ENCODE measurements at places on chromosomes 7 and 10.

GRCh38 chr7:151847681-151848081, 29.2 kb downstream of the PRKAG2 start:
- DNase-seq: no peak

DNA sequence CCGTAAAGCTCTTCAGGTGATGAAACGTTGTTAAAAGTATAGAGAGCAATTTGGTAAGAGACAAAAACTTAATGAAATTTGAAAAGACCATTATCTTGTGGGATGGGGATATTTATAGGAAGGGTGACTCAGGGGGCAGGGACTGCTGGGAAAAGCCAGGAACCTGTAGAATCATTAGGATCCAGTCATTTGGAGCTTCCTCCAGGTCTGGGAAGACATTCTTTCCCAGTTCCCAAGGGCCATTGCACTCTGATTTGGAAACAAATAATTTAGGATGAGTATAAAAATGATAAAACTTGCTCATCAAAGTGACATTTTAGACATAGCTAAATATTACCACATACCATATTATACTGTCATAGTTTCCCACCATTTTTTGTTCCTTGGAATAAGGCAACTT, 143.9 kb downstream of the PFKFB3 start:
- no peak for DNase-seq

DNA sequence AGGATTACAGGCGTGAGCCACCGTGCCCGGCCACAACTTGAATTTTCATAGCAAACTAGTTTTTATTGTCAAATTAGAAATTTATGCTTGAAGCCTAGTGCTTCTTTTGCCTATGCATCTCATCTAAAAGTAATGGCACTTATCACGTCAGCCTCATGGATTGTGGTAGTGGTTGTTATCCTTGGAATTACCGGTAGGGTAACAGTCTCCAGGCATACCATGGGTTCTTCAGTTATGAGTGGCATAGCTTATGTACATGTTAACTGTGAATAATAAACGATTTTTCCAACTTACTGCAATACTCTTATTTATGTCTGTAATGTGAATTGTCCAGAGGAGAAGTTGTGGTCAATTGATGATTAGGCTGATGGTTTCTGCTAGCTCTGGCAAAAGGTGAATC, 63.1 kb downstream of the BMPR1A start:
- no peak for DNase-seq

DNA sequence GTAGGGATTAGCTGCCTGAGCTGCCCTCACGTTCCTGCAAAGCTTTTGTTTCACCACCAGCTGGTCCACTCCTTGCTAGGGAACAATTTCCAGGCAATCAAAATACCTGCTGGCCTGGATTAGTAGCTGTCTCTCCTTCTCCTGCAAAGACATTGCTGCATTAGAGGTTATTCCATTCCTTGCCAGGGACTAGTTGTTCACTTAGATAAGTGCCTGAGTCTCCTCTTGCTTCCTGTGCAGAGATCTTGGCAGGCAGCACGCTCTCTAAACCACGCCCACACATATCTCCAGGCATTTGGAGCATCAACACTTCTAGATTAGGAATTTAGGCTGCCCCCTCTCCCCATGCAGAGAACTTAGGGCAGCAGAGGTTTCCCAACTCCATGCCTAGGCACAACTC, 150.4 kb upstream of the SMIM30 start:
- DNase-seq: no peak

DNA sequence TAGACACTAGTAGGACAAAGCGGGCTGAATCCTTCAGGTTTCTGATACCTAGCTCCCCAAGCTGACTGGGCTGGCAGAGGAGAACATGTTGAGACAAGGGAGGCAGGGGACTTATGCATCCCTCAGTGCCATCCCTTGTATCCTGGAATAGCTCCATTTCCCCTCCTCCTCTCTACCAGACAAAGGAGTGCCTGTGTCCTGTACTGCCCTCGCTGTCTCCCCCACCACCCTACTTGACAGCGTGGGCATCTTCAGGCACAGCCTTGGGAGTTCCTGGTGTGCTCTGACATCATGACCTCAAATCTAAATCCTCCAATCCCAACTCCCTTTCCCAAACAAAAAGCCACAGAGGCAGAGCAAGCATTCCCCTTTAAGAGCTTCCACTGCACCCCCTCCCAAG, 9.0 kb downstream of the SFXN3 start:
- DNase-seq: no peak
